Urothelium cell line (cell line): ENCODE measurements at places on chromosomes 7 and 10.
A peak's percentile ranks its signal among the peaks of the same experiment; 100 is the strongest.

DNA sequence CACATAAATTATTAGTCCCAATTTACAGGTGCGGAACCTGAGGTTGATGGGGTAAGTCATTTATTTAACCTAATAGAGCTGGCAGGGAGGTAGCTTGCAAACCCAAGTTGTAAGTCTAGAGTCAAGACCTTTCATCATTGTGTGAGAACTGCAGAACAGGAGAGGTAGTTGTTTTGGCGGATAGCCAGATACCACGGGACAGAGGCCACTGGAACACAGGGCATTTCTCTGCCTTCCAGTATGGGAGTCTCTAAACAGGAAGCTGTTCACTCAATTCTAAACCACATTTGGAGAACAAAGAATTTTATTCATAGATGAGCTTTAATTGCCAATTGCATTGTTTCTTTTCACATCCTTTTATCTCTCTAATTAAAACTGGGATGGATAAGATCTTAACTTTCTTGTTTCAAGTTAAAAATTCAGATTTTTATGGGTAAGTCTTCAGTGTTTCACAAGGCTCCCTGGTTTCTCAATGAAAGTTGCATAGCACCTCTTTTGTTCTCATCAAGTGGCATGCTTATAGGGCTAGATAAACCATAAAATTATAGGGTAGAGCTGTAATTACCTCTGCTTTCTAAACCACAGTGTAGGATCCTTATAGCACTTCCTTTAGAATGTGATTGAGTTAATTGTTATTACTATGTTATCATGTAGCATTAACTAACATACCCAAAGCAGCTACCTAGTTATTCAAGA, 489.0 kb downstream of the GATA3 start:
- DNase-seq = peak; percentile 35

- DNase-seq = no peak
These were observed 47.2 kb downstream of the NEURL1 start for GRCh38 chr10:103540722-103541121.

DNA sequence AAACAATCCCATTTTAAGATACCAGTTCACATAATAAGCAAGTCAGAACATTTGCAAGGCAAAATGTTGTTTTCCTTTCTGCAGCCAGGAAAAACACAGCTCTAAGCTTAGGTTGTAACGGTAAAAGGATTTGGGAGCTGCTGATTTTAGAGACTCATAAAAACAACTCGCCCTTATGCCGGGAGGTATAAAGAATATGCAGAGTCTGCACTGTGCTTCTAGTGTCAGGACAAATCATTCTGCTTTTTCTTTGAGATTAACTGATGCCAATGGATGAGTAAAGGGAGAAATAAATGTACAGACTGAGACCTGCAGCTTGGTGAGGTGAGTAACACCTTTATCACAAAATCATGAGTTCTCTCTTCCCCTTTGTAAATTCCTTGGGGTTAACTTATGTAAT, 2.0 kb upstream of the SFR1 start:
- DNase-seq = no peak

DNA sequence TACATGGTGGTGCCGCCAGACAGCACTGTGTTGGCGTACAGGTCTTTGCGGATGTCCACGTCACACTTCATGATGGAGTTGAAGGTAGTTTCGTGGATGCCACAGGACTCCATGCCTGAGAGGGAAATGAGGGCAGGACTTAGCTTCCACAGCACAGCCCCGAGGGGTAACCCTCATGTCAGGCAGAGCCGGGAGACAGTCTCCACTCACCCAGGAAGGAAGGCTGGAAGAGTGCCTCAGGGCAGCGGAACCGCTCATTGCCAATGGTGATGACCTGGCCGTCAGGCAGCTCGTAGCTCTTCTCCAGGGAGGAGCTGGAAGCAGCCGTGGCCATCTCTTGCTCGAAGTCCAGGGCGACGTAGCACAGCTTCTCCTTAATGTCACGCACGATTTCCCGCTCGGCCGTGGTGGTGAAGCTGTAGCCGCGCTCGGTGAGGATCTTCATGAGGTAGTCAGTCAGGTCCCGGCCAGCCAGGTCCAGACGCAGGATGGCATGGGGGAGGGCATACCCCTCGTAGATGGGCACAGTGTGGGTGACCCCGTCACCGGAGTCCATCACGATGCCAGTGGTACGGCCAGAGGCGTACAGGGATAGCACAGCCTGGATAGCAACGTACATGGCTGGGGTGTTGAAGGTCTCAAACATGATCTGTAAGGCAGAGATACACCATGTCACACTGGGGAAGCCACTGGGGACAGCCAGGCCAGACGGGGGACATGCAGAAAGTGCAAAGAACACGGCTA, 104.6 kb upstream of the TNRC18 start:
- DNase-seq = no peak

DNA sequence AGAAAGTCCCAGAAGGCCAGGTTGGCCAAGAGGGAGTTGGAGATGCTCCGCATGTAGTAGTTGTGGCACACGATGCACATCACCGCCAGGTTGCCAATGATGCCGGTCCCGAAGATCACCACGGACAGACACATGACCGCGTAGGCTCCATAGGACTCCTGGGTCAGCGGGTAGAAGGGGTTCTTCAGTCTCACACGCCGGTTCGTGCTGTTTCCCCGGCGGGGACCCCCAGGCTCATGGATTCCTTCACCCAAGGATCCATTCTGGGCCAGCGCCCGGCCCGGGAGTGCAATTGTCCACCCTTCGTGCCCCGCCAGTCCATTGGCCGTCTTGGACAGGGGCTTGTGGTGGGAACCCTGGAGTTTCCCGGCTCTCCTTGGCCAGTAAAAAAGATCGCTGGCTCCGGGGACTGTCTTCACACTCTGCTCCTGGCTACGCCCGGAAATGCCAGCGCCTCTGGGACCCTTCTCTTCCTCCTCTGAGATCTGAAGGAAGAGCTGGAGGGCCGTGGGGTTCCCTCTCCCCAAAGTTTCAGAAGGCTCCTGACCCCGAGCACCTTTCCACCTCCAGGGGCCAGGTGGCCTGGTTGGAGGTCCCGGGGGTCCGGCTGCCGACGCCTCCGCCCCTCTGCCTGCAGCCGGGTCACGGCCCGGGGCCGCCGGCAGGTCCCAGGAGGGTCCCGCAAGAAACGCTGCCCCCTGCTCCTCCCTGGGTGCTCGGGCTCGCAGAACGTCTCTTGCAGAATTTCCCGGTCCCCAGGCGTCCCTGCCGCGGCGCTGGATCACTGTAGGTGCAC, 1.3 kb downstream of the GPR37 start:
- no peak for DNase-seq

- no peak for DNase-seq
These were observed 126.1 kb downstream of the PLXNA4 start for GRCh38 chr7:132450188-132450587.

GRCh38 chr7:15753887-15754579, 67.5 kb upstream of the MEOX2 start:
- DNase-seq = no peak

DNA sequence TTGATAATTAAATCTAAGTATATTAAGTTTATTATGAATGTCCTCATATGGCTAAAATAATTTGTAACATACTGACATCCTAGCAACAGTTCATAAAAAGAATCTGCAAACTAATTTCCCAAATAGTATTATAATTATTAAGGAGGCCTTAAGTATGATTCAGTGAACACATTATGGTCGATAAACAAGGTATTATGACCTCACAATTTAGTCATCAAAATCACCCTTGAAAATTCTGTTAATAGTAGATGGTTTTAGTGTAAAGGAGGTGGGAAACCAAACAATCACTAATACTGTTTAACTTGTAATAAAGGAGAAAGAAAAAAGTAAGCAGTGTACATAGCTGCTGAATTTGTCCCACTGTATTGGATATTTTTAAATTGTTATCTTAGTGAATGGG, 2.1 kb downstream of the ETV1 start:
- DNase-seq = no peak

DNA sequence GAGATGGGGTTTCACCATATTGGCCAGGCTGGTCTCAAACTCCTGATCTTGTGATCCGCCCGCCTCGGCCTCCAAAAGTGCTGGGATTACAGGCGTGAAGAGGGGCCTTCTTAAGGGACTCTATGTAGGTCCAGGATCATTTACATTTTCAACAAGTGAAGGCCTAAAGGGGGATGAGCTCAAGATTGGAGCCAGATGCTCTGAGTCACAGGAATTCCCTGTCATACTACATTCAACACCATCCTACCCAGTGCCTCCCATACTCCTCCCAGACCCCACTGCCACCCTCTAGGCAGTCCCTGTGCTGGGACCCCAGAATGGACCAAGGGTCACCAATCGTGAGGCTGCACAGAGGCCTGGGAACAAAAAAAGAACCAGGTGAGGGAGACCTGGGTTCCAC, 29.9 kb downstream of the CYTH3 start:
- no peak for DNase-seq

DNA sequence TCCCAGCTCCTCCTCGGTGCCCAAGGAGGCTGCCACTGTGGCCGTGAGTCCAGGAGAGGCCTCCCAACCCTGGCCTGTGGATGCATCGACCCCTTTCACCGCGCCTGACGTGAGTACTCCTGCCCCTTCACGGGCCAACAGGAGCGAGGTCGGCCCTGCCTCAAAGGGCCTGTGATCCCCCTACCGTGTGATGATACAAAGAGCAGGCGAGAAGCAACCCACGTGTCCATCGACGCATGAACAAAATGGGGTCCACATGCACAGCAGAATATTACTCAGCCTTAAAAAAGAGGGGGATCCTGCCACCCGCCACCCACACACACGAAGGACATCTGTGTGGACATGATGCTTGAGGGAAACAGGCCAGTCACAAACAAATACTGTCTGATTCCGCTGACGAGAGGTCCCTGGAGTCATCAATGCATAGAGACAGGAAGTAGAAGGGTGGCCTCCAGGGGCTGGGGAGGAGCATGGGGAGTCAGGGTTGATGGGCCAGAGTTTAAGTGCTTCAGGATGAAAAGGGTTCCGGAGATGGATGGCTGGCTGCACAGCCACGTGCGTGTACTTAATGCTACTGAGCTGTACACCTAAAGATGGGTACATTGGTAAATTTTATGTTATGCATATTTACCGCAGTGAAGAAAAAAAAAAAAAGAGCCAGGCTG, 151.9 kb downstream of the PRKAG2 start:
- DNase-seq = no peak

DNA sequence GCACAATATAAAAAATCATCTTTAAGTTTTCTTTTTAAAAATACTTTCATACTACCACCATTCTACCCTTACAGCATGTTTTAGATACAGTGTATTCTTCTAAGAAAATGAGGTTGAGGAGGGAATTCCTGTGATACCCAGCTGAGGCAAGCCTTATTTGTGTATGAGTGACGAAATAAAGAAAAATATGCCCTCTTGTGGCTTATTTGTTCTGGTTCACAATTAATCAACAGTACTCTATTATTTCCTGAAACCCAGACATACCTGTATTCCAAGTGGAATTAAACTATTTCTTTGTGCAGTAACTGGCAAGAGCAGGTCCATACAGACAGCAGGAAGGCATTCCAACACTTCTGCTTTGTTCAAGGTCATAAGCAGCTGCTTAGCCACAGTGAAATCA, 4.5 kb upstream of the SEMA3D start:
- DNase-seq = peak; percentile 56

GRCh38 chr10:31757831-31758230, 170.8 kb downstream of the ARHGAP12 start:
- DNase-seq = no peak

GRCh38 chr7:28044825-28045224, 135.8 kb downstream of the JAZF1 start:
- no peak for DNase-seq

DNA sequence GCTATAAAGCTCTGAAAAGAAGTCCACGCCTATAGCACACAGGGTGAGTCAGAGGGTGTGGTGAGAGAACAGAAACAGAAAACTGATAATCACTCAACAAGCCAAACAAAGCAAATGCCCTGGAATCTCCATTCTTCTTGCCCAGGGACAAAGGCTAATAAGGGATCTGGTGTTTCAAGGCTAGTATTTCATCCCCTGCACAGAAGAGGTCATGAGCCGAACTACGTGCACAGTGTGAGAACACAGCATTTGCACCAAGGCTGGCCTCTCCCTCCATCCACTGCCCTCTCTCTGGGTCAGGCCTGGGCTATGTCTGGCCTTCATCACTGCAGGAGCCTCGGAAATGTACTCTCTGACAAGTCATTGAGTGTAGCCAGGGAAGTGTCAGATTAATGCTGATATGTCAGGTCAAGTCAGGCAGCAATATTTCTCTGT, 42.7 kb downstream of the PRR15 start:
- DNase-seq = peak; percentile 32

DNA sequence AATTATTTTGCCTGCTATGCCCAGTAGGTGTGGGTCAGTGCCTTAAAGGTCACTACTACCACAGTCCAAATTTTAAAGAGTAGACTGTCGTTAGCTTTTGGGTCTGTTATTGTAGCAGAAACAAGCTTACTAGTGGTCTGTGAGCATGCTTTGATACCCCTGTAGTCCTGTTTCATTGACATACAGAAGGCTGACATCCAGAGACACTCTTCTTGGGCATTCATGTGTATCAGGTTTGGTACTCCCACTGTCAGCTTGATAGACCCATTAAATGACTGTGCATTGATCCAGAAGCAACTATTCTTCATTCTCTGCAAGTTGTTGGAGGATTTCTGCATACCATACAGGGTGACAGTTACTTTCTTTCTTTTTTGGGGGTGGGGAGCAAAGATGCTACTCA, 884.4 kb upstream of the CELF2 start:
- no peak for DNase-seq

DNA sequence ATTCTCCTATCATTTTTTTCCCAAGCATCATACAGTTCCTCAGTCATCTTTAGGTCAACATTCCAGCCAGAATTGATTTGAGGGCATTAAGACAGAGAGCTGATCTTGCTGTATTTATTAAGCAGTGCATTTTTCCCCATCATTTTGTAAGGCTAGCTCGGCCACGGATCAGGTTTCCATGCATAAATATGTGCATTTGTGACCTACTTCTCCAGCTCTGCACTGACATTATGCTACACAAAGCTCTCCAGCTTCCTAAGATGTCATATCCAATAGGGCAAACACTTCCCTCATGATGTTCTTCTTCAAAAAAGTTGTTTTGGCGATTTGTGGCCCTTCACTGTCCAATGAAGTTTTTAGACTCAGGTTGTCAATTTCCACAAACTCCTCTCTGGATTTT, 202.6 kb downstream of the C7orf25 start:
- no peak for DNase-seq

DNA sequence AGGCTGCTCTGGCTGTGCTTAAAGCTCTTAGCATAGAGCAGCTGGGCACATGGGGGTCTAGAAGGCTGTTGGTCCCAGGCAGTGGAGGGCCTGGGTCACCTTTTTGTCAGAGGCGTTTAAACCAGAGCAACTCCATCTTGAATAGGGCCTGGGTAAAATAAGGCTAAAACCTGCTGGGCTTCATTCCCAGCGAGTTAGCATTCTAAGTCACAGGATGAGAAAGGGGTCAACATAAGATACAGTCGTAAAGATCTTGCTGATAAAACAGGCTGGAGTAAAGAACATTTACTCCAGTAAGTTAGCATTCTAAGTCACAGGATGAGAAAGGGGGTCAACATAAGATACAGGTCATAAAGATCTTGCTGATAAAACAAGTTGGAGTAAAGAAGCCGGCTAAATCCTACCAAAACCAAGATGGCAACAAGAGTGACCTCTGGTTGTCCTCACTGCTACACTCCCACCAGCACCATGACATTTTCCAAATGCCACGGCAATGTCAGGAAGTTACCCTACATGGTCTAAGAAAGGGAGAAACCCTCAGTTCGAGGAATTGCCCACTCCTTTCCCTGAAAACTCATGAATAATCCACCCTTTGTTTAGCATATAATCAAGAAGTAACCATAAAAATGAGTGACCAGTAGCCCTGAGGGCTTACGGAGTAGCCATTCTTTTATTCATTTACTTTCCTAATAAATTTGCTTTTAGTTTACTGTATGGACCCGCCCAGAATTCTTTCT, 96.8 kb upstream of the PCBD1 start:
- no peak for DNase-seq

GRCh38 chr7:110420788-110421187, 670.1 kb upstream of the LRRN3 start:
- no peak for DNase-seq

GRCh38 chr10:48745662-48746245, 61.1 kb downstream of the WDFY4 start:
- DNase-seq = peak; percentile 28
